ENCODE measurements at places on chromosomes 13 and 19.

DNA sequence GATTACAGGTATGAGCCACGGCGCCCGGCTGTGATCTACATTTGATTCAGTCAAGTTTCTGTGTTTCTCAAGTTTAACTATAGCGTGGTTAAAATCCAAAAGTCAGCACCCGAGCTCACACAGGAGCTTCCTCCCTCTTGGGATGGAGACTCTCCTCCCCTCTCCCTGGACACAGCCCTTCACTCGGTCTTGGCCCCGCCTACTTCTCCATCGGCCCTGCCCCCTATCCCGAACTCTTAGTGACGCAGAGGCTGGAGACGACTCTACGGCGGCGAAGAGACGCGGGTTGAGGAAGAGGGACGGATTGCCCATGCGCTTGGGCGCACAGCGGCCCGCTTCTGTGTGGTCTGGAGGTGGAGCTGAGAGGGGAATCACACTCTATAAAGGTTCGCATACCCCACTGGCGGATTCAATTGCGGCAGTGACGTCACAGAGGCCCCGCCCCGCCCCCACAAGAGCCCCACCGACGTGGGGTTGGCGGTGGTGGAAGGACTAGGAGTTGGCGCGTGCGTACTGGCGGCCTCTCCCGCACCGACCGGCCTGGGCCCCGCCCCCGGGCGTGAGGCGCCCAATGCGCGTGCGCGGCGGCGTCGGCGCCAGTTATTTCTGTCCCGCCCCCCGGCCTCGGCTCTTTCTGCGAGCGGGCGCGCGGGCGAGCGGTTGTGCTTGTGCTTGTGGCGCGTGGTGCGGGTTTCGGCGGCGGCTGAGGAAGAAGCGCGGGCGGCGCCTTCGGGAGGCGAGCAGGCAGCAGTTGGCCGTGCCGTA is at the start of gene TRIM28:
Gene TRIM28, plus strand, starts transcription at position 239 of the 765 bp plus-strand sequence. CDS start 694 bp downstream, outside the sequence.
- DNase-seq: peak; percentile 99

DNA sequence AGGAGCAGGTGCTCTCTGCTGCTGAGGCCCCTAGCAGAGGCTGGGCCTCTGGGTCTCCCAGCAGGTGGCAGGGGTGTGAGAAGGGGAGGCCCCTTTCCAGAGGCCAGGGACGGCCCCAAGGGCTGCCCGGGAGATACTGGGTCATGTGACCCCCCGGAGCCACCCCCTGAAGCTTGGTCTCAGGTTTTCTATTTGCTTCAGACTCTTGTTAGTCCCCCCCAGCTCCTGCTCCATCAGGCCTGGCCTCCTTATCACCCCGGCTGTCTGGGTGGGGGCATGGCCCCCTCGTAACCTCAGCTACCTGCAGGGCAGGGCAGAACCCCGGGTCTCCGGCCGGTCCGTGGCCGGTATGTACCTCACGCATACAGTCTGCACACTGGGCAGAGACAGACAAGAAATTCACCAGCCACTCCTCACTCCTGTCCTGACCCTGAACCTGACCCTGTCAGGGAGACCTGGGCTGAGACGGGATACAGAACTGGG is 13.2 kb upstream of the TCF3 start:
- no peak for DNase-seq

- no peak for DNase-seq
Observed at GRCh38 chr13:77536358-77536757, 852 bp downstream of the SCEL start.

DNA sequence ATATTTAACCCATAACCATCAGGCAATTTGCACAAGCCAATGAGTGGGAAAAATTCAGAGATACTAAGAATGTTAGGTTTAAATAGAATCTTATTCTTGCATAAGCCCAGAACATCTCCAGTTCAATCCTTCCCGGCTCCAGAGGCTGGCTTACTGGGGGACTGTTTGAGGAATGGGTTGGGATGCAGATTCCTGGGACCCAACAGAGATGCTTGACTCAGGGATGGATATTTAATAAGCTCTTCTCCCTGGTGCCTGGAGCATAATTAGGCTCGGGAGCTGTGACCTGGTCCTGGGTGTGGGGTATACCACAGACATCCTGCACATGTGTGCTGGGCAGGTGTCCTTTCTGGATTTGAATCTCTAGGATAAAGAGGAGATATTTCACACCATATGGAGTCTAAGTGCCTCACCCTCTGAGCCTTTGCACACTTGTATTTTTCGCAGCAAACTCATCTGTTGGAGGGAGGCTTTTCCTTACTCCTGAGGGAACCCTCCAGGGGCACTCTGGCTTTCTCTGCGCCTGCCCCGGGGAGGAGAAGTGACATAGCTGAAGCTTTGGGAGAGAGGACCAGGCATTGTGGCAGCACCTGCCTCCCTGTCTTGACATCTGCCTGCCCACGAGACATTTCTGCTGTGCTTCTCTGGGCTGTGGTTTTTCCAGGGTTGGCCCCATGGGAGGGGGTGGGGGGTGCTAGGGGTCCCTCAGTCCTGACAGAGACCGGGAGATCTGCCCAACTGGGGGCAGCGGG is 36.1 kb upstream of the ANKRD10 start:
- DNase-seq: no peak

DNA sequence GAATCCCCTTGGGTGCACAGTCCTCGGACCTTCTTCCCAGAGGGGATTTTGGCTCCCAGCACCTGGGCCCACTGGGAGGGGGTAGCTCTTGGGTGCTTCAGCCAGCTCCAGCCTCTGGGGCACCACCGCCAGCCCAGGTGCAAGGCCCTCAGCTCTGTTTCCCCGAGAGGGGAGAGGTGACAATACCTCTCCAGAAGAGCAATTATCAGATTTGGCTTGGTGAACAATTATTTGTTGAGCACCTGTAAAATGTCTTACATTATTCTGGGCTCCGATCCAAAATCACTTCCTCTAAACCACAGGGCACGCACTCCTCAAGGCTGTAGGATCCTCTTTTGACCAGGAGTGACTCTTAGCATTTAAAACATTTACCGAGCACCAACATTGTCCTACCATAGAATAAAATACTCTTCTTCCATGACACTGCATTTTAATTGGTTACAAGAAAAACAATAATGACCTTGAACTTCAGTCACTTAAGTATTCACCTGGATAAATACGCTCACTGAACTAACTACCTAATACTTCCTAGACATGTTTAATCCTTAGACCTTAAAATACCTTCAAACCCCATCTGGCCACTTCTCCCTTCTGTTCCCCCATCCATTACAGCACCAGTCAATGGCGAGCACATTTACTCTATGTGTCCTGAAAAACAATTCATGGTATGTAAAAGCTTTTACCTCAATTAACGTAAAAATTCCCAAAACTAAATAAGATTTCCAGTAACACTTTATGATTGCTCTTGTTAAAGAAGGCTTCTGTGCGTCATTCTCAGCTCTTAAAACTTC is 54.8 kb downstream of the ABCC4 start:
- DNase-seq: no peak

DNA sequence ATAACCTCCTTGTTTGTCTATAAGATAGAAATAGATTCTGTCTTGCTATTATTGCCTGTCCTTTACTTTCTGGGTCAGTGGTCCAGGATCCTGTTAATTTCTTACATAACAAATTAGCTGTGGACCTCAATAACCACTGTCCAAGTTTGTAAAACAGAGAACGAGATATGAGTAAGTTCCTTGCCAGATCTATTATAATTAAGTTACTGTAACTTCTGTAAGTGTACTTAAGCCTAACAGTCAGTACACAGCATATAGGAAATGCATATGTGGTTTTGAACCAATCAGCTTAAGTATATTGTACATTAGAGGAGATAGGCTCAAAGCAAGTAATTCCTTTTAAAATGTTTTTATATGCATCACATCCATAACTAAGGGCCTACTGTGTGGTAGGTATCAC is 34.9 kb downstream of the HTR2A start:
- no peak for DNase-seq

- DNase-seq: no peak
Observed at GRCh38 chr19:18650021-18650390, 13.2 kb downstream of the KLHL26 start.

DNA sequence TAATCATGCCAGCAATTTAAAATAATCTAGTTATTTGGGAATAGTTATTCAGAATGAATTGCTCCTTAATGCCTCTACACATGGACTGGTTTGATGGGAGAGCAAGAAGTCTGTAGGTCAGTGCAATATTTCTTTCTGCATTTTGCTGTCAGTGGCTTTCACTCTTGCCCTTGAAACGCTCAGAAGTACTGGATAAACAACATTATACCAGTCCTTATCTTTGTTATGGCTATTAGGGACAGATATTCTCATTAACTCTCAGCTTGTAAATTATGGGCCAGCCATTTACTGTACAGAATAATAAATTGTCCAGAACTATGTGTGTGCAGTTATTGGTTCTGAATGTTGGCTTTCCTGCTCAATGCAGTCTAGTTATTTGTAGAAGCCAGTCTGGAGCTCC is 224.4 kb downstream of the OXGR1 start:
- no peak for DNase-seq

DNA sequence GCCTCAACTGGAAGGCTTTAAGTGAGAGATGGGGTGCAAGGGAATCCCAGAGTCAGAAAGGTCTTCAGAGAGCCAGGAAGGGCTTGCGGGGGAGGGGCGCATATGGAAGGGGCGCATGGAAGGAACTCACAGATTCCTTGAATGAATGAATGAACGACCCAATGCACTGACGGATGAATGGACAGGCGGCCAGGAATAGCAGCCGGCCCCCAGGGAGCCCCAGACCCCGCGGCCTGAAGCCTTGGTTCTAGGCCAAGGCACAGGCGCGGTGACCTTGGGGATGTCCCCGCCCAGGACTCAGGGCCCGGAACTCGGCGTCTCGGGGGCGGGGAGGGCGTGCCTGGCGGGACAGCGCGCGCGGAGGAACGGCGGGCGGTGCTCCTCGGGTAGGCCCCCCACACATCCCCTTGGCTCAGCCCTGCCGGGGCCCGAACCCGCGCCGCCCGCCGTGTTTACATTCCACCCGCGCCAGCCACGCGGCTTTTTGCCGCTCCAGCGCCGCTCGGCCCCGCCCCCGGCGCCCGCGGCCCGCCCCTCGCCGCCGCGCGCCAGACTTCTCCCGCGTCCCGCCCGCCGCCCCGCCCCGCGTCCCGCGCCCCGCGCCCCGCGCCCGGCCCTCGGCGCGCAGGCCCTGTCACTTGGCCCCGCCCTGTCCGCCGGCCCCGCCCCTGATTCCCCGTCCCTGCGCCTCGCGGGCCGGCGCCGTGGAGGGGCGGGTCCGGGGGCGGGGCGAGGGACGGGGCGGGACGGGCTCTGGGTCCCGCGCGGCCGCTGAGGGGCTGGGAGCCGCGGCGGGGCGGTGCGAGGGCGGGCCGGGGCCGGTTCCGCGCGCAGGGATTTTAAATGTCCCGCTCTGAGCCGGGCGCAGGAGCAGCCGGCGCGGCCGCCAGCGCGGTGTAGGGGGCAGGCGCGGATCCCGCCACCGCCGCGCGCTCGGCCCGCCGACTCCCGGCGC is at the start of gene CCNE1:
Gene CCNE1, plus strand, starts transcription at position 867 of the 955 bp plus-strand sequence. CDS start 565 bp downstream, outside the sequence.
- peak; percentile 93 for DNase-seq

- DNase-seq: no peak
Observed at GRCh38 chr13:53494406-53494805, 465.8 kb downstream of the OLFM4 start.

DNA sequence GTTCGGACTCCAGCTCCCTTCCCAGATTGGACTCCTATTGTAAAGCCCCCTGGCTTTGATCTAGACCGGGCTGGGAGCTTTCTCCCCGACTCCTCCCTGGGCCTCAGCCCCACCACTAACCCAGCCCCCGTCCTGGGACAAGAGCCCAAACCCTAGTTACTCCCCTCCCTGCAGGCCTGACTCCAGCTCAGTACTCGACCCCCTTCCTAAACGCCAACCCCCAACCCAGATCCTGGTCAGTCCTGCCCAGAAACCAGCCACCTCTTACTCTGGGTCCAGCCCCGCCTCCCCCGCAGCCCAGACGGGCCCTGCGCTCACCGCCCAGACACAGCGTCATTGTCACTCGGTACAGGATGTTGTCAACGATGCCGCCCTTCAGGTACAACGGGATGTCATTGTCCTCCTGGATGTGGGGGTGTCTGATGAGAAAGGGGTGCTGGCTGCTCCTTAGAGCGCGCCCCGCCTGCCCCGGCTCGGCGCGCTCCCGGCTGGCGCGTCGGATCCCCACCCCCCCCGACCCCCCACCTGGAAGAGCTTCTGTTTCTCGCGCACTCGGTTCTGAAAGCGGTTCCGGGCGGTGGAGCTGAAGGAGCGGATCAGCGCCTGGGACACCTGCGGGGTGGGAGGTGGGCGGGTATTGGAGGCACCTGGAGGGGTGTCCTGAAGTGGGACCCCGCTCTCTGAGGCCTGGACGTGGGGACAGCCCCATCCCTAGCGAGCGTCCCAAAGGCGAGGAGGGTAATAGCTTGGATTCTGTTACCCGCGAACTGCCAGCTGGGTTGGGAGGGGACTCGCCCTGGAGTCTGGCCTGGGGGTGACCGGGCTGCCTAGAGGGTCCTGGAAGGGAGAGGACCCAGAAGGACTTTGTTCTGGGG is 866 bp downstream of the COX7A1 start:
- DNase-seq: peak; percentile 35

- DNase-seq: peak; percentile 80
Observed at GRCh38 chr13:102707467-102707866, 12.6 kb upstream of the METTL21C start.

GRCh38 chr19:45507872-45508416 is 665 bp downstream of the VASP start:
- peak; percentile 35 for DNase-seq

GRCh38 chr13:103236213-103236612 is 170.0 kb upstream of the SLC10A2 start:
- DNase-seq: no peak

DNA sequence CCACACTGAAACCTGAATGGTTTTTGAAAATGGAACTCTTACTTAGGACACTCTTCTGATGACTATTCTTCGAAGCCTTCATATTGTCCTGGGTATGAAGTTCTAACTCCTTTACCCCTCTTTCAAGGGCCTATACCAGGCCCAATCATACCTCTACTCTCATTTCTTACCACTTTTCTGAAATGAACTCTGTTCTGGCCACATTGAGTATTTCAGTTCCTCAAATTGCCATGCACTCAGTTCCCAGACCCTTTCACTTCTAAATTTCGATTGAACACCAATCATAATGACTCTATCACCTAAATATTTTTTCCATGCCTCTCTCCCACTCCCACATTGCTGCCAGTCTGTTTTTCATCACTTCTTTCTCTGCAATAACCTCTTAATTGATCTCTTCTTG is 53.7 kb downstream of the LACC1 start:
- DNase-seq: no peak

- peak; percentile 78 for DNase-seq
Observed at GRCh38 chr19:47713046-47714021, at the start of gene EHD2. Gene EHD2 (plus strand): TSS chr19:47713422. CDS start chr19:47716613, 3,191 bp downstream.

DNA sequence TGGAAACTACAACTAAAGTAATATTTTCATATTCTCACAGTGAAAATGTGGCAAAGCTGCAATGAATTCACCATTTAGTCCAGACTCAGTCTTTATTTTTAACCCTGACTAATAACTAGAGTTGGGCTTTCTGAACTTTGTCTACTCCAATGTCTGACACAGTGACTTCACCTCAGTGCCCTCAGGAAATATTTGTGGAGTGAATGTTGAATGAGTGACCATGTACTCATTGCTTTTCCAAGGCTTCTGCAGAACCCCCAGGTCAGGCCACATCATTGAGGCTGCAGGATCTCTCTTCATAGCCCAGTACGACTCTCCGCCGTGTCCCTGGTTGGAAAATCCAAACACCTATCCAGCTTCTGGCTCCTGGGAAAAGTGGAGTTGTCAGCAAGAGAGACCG is 1.8 kb downstream of the ZNF175 start:
- DNase-seq: peak; percentile 8

- no peak for DNase-seq
Observed at GRCh38 chr13:43698009-43698408, 88.8 kb downstream of the ENOX1 start.

Measured in lung microvascular endothelial cell (primary cell).